ENCODE measurements at places on chromosomes 6 and 20.

- DNase-seq, result no peak
Measured at GRCh38 chr6:14306151-14306906, 188.8 kb downstream of the CD83 start.

DNA sequence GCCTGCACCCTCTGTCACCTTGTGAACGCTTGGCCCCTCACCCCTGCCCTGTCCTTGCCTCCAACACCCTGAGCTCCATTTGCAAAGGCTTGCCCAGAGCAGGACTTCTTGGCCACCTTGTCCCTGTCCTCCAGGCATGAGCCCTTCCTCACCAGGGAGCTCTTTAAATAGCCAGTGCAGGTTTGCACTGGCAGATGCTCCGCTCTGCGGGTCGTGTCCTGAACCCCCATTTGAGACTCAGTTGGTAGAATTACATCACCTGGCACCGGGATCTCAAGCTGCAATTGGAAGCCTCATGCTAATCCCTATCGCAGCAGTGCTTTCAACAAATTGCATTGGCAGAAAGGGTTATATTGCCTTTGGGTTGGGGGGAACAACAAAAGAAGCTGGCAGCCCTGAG is 85.9 kb downstream of the TRMT6 start:
- no peak for DNase-seq

DNA sequence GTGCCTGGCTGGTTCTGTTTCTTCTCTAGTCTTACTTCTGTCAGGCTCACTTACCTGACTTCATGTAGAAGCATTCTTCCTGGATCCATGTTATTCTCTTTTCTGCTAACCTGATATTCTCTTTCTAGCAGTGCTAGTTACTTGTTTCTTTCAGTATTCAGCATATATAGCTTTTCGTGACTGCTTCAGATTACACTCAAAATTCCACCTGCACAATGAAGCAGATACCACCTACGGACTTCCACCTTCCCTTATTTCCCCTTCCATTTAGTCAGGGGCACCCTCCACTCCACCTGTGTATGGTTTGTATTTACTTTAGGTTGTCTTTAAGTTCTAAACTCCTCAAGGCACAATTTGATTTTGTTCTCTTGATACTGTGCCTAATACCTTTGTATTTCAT is 36.8 kb downstream of the ZFAND3 start:
- no peak for DNase-seq

DNA sequence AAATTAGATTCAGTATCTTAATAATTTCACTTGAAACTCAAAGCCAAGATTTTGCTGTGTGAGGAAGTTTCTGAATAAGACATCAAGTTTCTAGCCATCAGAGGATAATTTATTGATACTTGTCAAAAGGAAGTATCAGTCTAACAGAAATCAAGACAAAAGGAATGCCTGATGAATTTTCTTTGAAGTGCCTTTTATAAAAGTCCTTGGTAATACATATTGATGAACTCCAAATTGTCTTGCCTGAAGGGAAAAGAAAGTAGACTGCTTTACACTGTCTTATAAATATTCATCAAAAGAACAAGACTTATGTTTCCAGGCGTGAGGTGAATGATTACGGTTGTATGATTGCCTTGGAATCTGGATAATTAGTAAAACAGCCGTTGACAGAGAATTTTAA is 986.0 kb upstream of the MAP3K7 start:
- DNase-seq, result no peak

GRCh38 chr6:165659945-165660856 is 2.8 kb downstream of the PDE10A start:
- DNase-seq, result no peak

DNA sequence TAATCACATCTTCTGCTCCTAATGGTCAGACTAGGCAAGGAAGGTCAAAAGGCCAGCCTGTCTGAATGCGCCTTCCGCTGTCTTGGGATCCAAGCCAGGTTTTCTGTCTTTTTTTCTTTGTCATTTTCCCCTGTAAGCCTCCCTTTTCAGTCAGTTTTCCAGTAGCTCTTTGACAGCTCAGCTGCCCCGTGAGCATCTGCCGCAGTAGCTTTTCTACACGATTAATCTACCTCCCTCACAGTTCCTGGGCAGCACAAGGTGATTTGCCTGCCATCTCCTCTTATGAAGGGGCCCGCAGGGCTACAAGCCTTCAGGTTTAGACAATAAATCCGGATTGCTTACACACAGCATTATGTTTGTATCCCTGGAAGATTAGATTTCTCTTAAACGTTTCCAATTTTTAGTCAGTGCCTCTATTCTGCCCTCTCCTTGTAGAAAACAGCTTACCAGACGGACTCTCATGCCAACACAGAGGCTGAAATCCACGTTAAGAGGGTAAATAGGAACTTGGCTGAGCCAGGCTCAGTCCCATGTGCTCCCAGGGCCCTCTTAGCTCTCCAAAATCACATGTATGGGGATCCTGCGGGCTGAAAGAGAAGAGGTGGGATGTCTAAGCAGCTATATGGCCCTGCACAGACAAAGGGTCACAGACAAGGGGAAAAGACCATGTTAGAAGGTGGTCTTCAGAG is 77.2 kb downstream of the LY86 start:
- DNase-seq, result no peak

DNA sequence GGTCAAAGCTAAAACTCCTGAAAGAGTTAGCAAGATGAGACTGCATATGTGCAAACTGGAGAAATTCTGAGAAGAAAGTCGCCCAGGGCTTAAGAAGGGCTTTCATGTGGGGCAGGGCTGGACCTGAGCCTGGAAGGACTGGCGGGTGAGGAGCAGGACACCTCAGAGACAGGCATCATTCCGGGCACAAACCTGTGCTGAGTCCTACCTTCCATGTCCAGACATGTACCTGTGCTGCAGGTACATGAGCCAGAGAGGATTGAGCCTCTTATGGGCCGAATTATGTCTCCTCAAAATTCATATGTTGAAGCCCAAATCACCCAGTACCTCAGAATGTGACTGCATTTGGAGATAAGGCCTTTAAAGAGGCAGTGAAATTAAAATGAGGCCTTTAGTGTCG is 171.0 kb downstream of the QRSL1 start:
- DNase-seq, result no peak

GRCh38 chr6:25971187-25971821 is 8.7 kb downstream of the TRIM38 start:
- DNase-seq, result no peak

GRCh38 chr6:151071295-151071694 is 168.5 kb upstream of the AKAP12 start:
- no peak for DNase-seq

GRCh38 chr20:8390037-8390433 is 258.0 kb downstream of the PLCB1 start:
- no peak for DNase-seq

GRCh38 chr6:40474937-40475336 is 112.2 kb downstream of the LRFN2 start:
- DNase-seq, result no peak
